Stimulated activated CD4-positive, alpha-beta T cell treated with anti-CD3 and anti-CD28 coated beads, TNF-alpha, amount 100 ng/mL, for 48 hours (primary cell): ENCODE measurements at places on chromosomes 16 and 17.
A peak's percentile ranks its signal among the peaks of the same experiment; 100 is the strongest.

DNA sequence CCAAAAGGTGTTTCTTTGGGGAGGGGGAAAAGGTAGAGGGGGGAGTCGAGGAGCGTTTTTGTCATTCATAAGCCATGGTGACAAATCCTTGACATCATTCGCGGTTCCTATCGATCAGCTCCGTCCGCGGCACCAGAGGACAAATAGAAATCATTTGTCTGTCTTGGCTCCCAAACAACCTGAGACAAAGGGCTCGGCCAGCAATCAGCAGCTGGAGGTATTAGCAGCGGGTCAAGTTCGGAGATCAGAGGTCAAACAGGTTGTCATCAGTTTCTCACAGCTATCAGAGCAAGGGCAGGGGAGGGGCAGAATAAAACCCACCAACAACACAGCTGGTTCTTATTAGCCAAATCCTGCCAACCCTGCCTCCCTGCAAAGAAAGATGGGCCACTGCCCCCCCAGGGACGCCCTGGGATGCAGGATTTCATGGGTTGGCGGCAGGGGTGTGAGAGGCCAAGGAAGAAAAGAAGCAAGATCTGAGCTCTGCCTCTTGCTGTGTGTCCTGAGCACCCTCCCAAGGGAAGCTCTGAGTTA, 145.3 kb upstream of the LHX1 start:
- no peak for DNase-seq

DNA sequence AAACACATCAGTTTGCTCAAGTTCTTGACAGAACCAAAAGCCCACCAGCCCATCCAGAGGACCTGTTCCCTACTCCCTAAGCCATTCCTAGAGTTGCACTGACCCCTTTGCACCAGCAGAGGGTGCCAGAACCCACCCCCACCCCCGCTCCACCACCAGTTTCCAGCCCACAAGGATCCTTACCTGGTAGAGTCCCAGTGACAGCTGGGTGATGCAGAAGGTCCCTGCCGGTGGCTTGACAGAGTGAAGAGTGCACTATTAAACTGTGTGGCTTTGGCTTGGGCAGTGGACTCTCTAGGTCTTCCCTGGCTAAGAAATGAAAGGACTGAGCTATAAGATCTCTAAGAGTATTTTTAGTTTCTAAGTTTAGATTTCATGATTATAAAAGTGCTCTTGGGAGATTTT, 73.3 kb upstream of the MTMR4 start:
- DNase-seq, result peak; percentile 38

- no peak for DNase-seq
Measured at GRCh38 chr17:15660077-15660476, 24.0 kb downstream of the TRIM16 start.

DNA sequence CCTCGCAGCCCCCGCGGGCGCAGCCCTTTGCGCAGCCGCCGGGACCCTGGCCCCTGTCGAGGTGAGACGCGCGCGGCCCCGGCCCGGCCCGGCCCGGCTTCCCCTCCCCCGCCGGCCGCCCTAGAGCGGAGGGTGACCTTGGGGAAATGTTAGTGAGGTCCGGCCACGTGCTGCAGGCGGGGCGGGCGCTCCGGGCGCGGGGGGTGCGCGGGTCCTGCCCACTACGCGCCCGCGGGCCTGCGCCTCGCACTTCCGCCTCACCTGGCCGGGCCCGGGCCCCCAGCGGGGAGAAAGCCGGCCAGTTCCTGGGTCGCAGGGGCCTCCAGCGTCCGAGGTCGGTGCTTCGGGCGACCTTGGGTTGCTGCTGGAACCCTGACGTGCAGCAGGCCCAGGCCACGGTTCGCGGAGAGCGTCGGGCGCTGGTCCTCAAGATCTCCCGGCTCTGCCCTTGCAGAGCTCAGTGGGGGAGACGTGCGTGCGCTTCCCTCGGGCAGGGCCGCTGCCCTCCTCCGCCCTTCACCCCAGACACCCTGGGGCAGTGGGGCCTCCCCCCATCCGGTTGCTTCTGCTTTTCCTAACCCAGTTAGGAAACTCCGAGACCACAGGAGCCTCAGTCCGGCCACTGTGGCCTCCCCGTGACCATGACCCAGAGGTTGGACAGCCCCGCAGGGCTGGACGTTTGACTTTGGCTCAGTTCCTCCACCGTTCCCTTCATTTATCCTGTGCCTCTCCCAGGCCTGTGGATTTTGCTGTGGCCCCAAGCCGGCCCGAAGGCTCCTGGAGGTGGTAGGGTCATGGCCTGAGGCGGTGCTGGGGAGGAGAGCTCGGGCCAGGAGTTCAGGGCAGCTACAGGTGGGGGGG, 791 bp downstream of the MCRIP2 start:
- DNase-seq, result no peak

- DNase-seq, result peak; percentile 65
Measured at GRCh38 chr17:38967290-38967738, at the start of gene FBXO47. TSS of gene FBXO47 (minus strand) at chr17:38967403. CDS start at chr17:38963025, 4,378 bp downstream.

GRCh38 chr17:58401287-58401686, 16.0 kb downstream of the RNF43 start:
- DNase-seq, result no peak

GRCh38 chr16:55671206-55671973, 15.6 kb downstream of the SLC6A2 start:
- no peak for DNase-seq

DNA sequence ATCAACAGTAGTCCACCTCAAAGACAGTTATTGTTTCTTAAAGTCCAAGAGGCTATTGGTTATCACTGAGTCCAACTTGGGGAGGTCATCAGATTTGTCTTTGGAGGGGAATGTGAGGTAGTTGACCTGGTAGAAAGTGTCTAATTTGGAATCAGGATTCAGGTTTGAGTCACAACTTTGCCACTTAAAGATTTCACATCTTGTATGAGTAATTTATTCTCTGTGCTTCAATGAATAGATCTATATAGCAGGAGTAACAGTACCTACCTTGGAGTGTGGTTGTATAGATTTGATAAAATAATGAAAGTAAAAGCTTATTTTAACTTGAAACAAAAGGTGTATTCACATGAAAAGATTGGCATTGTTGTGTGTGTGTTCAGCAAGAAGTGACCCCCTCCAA, 119.3 kb upstream of the TBX2 start:
- no peak for DNase-seq

GRCh38 chr17:51742571-51742970, 415.9 kb downstream of the CA10 start:
- no peak for DNase-seq

- no peak for DNase-seq
Measured at GRCh38 chr16:70715860-70716357, 30.1 kb upstream of the MTSS2 start.

GRCh38 chr17:53119773-53120172, 703.0 kb upstream of the KIF2B start:
- DNase-seq, result no peak

DNA sequence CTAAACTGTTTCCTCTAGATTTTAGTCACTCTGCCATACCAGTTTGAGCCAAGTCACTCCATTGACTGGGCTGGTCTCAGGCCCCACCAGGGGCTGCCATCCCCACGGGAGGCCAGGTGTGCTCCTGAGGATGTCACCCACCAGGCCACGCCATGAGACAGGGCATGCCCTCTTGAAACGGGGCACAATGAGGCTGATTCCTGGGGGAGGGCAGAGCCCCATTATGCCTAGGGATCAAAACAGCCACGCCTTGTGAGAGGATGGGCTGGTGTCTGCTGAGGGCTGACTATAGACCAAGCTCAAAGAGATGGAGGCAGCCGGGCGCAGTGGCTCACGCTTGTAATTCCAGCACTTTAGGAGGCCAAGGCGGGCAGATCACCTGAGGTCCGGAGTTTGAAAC, 21.5 kb downstream of the GINS2 start:
- no peak for DNase-seq

DNA sequence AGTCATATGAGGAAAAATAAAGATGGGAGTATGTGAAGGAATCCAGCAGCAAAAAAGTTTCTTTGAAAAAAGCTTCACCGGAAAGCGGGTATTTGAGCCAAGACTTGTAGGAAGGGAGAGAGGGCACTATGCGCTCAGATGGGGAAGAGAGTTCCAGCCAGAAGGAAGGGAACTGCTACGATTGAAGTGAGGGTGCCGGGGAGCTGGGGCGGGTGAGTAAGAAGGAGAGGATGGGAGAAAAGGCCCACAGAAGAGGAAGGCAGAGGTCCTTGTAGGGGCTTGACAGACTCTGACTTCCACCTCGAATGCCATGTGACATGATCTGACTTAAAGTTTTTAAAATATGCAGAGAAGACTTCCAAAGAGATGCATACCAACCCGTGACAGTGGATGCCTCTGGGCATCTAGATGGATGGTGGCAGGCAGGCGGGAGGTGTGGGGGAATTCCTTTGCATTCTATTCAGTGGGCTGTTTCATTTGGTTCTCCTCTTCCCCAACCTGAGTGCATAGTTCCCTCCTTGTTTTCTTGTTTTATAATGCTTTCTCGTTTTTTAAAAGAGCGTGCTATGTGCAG, 44.9 kb downstream of the CDRT4 start:
- no peak for DNase-seq

DNA sequence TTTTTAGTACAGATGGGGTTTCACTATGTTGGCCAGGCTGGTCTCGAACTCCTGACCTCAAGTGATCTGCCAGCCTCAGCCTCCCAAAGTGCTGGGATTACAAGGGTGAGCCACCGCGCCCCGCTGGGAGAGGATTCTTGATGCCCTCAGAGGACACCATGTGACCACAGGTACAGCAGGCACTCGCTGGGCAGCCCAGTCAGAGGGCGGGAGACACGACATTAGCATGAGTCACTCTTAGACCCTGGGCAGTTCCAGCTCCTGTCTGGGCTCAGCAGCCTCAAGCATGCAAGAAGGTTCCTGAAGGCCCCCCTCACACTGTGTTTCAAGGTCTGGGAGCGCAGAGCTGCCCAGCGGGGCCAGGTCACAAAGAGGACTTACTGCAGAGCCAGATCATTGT, 11.9 kb downstream of the STAC2 start:
- no peak for DNase-seq

DNA sequence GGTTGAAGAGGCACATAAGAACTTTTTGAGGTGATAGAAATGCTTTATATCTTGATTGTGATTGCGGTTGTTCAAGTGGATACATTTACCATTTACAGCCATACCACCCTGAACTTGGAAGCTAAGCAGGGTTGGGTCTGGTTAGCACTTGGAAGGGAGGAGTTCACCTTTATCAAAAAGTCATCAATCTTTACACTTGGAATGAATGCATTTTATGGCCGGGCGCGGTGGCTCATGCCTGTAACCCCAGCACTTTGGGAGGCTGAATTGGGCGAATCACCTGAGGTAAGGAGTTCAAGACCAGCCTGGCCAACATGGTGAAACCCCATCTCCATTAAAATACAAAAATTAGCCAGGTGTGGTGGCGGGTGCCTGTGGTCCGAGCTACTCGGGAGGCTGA, 9.5 kb upstream of the GJD3 start:
- no peak for DNase-seq

DNA sequence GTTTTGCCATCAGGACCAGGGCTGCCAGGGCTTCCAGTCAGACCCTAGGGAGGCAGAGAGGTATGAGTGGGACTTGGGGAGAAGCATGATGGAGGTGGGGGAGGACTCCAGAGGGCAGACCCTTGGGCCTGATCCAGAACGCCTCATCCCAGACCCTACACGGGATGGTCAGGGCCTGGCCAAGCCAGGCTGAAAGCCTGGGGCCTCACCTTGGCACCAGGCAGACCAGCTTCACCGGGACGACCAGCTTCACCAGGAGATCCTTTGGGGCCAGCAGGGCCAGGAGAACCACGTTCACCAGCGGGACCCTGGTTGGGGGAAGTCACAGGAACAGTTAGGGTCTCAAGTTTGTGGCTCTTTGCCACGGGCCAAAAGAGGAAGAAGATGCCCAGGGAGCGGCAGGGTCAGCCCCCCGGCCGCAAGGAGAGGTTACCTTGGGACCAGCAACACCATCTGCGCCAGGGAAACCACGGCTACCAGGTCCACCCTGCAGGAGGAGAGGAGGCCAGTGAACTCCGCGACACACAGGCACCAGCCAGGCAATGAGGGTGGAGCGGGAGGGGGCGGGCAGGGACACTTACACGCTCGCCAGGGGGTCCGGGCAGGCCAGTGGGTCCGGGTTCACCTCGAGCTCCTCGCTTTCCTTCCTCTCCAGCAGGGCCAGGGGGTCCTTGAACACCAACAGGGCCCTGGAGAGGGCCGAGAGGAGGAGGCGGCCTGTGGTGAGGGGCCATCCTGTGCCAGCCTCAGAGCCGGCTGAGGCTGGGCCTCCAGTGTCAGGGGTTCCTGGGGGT, 7.1 kb downstream of the COL1A1 start:
- no peak for DNase-seq

DNA sequence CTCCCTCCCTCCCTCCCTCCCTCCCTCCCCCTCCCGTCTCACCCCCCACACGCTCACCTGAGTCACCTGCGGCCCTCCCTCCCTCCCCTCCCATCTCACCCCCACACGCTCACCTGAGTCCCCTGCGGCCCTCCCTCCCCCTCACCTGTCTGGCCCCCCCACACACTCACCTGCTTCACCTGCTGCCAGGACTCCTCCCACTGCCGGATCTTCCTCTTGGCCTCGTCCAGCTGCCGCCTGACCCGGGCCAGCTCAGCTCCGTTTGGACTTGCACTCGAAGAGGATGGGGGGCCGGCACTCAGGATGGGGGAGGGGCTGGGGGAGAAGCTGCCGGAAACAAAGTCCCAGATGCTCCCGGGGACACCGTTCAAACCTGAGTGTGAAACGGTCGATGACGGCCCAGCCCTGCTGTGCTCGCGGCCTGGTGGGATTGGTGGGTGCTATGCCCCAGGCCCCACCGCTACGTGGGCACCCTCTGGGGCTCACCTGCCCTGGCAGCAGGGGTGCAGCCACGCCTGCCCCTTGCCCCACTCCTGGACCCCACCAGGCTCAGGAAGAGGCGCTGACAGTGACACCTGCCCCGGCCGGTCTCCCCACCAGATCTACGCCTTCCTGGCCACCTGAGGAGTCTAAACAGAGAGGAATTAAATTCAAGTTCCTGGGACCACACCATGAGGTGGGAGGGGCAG, 15.9 kb downstream of the GNPTG start:
- no peak for DNase-seq

DNA sequence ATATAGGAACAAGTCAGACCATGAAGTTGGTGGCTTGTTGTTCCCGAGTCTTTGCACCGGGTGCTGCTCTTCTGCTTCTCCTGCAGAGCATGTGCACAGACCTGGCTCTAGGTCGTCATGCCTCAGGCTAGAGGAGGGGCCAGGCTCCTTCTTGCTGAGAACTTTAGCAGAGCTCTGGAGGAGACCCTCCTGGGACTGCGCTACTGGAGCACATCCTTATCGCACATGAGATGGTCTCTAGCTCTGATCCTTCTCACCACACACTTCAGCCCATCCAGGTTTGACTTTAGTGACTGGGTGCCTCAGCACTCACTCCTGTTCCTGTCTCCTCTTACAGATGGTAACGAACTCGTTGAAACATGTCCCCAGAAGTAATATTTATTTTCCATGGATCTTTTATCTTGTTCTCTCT, 14.9 kb downstream of the FOXK2 start:
- no peak for DNase-seq

DNA sequence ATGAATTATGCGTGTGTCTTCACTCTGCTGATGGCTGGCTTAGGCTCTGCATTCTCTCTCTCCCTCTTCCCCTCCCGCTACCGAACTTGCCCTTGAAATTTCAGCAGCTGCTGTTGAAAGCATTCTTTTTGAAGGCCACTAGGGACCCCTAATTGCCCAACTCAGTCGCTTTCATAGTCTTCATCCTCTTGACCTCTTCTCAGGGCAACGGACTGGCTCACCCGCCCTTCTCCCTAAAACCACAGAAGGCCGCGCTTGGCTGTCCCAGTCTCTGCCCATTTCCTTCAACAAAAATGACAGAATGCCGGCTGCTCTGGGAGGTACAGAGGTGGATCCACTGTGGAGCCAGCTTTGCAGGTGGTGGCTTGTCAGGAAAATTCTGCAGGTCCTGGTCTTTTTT, 21.0 kb upstream of the FMNL1 start:
- DNase-seq, result no peak
